ENCODE measurements at places on chromosomes 16 and 17.

DNA sequence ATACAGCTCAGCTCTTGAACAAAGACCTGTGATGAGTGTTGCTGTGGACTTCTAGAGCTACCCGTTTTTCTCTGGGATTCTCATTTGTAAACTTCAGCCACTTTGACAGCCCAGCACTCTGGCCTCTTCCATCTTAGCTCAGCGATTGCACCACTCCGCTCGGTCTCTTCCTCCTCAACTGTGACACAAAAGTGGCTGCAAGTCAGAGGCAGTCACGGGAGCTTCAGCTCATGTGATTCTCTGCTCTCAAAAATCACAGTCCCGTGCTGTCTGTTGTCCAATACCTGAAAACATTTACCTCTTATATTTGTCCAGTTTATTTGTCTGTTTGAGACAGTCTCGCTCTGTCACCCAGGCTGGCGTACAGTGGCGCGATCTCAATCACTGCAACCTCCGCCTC, 75.7 kb upstream of the DNAH17 start:
- no peak for DNase-seq

DNA sequence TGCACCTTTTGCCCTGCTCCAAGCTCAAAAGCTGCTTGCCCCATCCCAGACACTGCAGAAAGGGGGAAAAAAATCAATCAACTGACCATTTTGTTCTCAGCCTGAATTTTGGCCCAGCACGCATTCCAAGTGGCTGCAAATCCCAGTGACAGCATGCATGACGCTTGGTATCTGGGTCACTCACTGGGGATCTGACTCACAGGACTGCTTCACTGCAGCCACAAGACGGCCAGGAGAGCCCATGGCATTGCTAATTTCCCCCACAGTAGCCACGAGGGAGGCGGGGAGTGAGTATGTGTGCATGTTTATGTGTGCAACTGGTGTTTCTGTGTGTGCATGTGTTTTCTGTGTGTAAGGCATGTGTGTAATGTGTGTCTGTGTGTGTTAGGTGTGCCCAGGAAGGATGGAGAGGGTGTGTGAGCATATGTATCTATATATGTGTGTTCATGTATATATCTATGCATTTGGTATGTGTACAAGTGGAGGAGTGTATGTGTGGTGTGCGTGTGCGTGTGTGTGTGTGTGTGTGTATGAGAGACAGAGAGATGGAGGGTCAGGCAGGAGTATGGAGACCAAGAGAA, 33.8 kb downstream of the SDK2 start:
- DNase-seq, result no peak

DNA sequence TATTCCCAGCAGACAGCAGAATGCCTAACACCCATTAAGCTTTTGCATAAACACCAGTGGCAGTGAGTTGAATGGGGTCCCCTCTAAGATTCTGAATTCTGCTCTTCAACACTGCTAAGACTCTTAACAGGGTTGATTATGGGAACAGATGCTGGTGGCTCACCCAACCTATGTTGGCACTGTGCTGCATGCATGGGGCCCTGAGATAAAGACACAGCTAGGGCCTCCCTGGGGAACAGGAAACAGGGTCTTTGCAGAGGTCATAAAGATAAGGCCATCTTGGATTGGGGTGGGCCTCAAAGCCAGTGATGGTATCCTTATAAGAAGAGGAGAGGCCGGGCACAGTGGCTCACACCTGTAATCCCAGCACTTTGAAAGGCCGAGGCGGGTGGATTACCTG, 190.8 kb downstream of the SLC39A11 start:
- no peak for DNase-seq

GRCh38 chr17:62854098-62854680, 46.1 kb upstream of the MARCHF10 start:
- no peak for DNase-seq

DNA sequence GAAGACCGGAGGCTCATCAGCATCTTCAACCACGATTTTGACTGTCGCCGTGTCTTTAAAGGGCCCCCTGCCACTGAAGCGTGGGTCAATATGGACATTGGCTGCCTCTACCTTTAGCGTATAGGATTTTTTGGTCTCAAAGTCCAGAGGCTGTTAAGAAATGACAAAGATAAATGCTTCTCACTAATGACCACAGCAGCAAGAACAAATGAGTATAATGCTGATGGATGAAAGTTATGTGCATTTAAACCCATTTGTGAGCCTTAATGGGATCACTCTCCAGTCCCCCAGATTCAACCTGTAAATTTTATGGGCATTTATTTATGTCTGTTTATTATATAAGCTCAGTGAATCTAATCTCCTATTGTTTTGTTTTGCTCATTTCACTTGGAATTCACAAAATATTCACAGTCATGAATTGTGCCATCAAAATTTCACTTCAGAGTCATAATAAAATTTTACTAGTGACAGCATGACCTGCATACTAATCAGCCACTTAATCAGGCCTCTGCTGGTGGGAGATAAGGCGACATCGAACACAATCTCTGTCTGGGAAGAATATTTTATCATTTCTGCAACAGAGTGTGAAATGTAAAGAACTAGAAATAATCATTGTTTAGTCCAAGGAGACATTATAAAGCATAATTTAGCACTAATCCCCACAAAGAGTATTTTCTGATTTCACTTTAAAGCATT, 218.5 kb downstream of the CDH8 start:
- no peak for DNase-seq

DNA sequence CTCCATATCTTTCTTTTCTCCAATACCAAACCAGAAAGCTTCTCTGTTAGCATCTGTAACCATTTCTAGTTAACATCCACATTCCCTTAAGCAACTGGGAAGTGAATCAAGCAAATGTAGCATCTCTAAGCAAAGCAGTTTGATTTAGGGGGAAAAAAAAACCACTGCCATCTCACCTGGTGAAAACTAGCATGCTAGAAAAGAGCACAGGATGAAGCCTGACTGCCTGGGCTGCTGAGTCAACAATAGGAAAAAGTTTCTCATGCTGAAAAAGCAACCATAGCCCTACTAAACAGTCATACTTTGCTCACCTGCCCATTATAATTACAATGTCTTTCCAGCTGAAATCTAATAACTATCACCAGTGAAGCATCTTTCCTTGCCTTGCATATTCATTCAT, 139.3 kb downstream of the ANKFN1 start:
- no peak for DNase-seq

Measured in stimulated activated CD4-positive, alpha-beta T cell treated with anti-CD3 and anti-CD28 coated beads, Interleukin-2, amount 100 ng/mL, for 24 hours (primary cell).